CD4-positive, alpha-beta memory T cell (primary cell): ENCODE measurements at places on chromosomes 1 and 21. TPM values are rescaled to one million over a fixed set of nuclear protein-coding genes. Genes with fewer than 3 reads are reported as not detected.

DNA sequence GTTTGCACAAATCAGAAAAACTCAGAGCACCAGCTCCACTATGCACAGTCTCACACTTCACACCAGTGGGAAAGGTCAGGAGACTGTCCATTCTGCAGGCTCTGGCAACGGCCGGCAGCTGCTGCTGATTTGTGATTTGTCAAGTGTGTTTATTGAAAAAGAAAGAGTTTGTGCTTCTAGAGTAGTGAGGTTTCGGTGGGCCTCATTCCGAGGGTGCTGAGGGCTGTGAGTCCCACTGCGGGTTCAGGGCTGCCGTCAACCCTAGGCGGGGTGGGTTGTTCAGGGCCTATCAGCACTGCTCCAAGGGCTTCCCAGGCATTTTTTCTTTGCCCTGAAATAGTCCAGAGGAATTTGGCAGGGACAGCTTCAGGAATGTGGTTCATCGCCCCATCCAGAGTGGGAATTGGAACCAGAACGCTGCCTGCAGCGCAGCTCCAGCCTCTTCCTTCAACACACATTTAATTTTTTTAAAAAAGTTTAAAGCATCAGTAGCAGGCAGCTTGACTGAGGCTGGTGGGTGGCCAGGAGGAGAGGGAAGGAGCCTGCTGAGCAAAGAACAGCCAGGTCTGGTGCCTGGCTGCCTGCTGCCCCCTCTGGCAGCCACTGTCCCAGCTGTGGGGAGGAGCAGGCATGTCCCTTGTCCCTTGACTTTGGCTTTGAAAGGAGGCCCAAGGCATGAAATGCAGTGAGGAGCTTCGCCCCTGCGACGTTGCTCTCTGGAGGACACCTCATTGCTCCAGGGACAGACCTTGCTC is 19.7 kb downstream of the STUM start:
- DNase-seq: no peak

GRCh38 chr1:192535916-192536664 is 39.5 kb upstream of the RGS1 start:
- DNase-seq: no peak

DNA sequence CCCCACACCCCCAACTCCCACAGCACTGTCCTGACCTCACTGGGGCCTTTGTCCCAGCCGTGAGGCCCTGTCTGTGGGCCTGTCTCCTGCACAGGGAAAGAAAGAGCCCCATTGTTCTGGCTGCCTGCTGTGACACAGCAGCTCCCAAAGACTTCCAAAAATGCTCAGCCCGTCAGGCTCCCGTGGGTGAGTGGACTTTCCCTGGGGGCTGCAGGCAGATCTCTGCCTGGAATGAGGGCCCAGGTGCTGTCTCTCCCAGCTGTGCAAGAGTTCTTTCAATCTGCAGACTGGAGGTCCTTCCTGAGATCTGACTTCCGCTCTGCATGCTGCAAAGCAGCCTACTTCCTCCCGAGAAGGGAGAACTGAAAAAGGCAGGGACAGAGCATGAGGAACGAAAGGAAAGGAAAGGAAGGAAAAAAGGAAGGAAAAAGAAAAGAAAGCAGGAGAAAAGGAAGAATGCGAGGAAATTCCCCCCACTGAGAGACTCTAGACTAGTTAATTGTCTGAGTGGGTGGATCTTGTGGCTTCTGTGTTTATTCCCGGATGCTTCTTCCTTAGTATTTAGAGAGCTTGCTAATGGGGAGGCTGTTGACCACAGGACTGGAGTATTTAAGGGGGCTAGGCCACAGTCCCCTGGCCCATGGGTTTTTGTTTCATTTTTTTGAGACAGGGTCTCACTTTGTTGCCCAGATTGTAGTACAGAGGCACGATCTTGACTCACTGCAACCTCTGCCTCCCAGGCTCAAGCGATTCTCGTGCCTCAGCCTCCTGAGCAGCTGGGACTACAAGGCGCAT is 15.0 kb downstream of the NES start:
- DNase-seq: no peak

- no peak for DNase-seq
Measured at GRCh38 chr1:168832661-168833060, 103.7 kb upstream of the DPT start.

GRCh38 chr1:1207571-1207892 is 1.1 kb upstream of the TNFRSF18 start:
- DNase-seq: no peak

The OSCP1 gene
- polyA plus RNA-seq: 0.93 TPM

DNA sequence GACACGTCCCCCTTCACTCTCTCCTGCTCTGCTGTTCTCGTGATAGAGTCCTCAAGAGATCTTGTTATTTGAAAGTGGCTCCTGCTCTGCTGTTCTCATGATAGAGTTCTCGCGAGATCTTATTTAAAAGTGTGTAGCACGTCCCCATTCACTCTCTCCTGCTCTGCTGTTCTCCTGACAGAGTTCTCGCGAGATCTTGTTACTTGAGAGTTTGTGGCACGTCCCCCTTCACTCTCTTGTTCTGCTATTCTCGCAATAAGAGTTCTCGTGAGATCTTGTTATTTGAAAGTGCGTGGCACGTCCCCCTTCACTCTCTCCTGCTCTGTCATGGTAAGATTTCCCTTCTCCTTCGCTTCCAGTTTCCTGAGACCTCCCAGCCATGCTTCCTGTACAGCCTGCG is 47.9 kb downstream of the SMYD3 start:
- no peak for DNase-seq

GRCh38 chr1:162688521-162688920 is 56.3 kb downstream of the DDR2 start:
- DNase-seq: no peak

- no peak for DNase-seq
Measured at GRCh38 chr1:154578058-154578418, 10.5 kb downstream of the CHRNB2 start.

The APOBEC4 gene
- polyA plus RNA-seq: not detected

- no peak for DNase-seq
Measured at GRCh38 chr1:6635910-6636760, 11.5 kb downstream of the THAP3 start.

DNA sequence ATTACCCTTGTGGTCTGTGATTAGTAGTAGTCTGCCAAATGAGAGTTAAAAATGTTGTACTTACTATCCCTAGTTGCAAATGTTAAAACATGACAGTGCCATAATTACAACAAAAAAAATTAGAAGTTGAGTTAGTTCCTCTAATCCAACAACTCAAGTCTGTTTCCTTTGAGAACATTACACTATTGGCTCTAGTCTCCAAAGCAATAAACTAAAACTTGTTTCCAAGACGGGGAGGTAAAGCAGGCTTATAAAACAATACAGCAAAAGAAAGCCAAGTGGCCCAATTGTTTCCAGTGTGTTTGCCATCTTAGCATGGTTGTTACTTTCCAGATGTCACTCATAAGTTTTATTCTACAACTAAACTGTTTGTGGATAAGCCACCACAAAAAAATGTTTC is 11.6 kb downstream of the KYAT3 start:
- no peak for DNase-seq

- DNase-seq: no peak
Measured at GRCh38 chr1:234205966-234206365, 167.3 kb upstream of the COA6 start.

DNA sequence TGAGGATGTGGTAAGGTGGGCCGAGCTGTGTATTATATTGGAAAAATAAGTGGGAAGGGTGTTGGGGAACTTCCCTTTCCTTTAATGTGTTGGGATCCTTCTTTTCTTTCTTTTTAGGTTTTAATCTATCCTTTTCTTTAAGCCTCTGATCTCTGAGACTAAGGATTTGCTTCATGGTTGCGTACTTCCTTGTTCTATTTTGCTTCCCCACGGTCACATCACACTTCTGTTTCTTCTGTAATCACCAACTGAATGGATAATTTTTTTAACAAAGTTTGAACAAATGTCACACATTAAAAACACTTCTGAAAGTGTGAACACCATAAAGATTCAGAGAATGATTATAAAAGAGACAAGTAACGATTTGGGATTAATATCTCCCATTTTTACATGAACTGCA is 17.4 kb downstream of the DMRTA2 start:
- DNase-seq: no peak

GRCh38 chr1:243363832-243364231 is 108.0 kb downstream of the SDCCAG8 start:
- DNase-seq: no peak

- DNase-seq: no peak
Measured at GRCh38 chr1:200483491-200484143, 73.8 kb upstream of the ZNF281 start.

The ARHGAP29 gene
- polyA plus RNA-seq: not detected

- DNase-seq: peak; percentile 28
Measured at GRCh38 chr1:21773585-21773984, 9.4 kb downstream of the USP48 start.

DNA sequence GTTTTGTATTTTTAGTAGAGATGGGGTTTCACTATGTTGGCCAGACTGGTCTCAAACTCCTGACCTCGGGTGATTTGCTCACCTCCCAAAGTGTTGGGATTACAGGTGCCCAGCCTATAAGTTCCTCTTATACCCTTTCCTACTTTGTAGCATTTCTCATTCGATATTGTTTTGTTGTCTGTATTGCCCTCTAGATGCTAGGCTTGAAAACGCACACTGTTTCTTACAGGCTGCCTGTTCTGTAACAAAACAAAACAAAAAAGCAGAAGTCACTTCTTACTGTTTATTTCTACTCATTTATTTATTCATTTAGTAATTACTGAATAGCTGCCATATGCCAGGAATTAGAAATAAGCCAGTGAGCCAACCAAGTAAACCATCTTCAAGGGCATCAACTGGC is 136.9 kb upstream of the BMP8A start:
- no peak for DNase-seq

DNA sequence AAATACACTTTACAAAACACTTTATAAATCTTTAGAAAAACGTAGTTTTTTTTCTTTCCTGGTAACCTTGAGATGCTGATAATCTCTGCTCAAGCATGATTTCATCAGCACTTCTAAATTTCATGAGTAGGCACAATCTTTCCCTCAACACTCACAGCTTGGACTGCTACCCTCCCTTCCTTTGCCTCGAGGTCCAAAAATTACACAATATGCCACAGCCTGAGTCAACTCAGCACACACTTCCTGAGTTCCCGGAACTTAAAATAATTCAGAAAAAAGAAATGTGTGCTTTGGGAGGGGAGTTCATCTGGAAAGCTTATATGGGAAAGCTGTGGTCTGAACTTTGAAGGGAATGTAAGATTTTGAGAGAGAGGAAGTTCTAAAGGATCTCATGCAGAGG is 5.9 kb downstream of the CLCA2 start:
- no peak for DNase-seq

The SPRR2E gene
- not detected for polyA plus RNA-seq

- DNase-seq: no peak
Measured at GRCh38 chr21:14097881-14098499, 112.8 kb downstream of the LIPI start.

The MCOLN2 gene
- polyA plus RNA-seq: 11.7 TPM

The FAM177B gene
- polyA plus RNA-seq: not detected

- DNase-seq: no peak
Measured at GRCh38 chr1:1148061-1148460, 25.6 kb upstream of the TTLL10 start.

GRCh38 chr1:237539055-237539454 is 351.7 kb downstream of the ZP4 start:
- DNase-seq: no peak

DNA sequence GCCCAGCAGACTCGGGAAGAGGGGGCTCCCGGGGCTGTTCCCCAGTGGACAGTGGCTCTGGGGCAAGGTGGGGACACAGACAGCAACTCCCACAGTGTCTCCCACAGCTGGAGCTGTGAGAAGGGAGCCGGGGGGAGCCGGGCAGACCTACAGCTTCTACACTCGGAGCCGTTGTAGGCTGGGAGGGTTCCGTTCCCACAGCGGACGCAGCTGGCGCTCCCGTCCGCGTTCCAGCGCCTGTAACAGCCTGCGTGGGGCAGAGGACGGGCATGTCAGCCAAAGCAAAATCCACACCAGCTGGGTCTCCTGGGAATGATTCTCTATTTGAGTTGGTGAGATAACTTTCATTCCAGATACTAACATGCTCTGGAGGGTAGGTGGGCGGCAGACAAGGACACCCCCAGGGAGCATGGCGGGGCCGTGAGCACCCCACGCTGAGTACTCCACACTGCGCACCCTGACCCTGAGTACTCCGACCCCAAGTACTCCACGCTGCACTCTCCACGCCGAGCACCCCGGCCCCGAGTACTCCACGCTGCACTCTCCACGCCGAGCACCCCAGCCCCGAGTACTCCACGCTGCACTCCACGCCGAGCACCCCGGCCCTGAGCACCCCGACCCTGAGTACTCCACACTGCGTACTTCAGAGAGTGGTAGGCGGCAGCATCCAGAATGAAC is 13.4 kb upstream of the RNF223 start:
- no peak for DNase-seq

DNA sequence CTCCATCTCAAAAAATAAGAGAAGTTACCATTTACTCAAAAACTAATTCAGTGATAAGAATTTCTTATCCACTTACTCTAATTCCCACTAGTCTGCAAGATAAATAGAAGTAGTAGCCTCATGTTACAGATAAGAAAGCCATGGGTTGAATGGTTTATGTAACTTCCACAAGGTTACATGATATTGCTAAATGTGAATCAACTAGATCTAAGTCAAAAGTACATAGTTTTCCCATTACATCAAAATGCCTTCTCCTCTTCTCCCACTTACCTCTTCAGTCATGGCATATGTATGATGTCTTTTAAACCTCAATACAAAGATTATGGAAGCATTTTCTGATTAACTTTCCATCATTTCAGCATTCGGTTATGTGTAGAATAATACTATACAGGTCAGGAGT is 108.5 kb downstream of the ASH1L start:
- DNase-seq: no peak
